ENCODE measurements at places on chromosomes 5 and 9.
A peak's percentile ranks its signal among the peaks of the same experiment; 100 is the strongest.

DNA sequence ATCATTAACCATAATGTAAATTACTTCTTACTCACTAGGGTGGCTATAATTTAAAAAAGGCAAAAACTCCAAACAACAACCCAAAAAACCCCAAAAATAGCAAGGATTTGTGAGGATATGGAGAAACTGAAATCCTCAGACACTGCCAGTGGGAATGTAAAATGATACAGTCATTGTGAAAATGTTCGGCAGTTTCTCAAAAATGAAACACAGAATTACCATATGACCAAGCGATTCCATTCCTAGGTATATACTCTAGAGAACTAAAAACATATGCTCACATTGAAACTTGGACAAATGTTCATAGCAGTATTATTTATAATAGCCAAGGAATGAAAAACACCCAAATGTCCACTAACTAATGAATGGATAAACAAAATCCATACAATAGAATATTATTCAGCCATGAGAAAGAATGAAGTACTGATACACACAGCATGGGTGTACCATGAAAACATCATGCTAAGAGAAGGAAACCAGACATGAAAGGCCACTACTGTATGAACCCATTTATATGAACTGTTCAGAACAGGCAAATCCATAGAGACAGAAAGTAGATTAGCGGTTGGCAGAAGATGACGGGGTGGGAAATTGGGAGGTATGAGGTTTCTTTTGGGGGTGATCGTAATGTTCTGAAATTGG, 119.1 kb downstream of the MAPKAP1 start:
- no peak for DNase-seq

GRCh38 chr5:131259326-131259725, 4.5 kb upstream of the CDC42SE2 start:
- DNase-seq = no peak

DNA sequence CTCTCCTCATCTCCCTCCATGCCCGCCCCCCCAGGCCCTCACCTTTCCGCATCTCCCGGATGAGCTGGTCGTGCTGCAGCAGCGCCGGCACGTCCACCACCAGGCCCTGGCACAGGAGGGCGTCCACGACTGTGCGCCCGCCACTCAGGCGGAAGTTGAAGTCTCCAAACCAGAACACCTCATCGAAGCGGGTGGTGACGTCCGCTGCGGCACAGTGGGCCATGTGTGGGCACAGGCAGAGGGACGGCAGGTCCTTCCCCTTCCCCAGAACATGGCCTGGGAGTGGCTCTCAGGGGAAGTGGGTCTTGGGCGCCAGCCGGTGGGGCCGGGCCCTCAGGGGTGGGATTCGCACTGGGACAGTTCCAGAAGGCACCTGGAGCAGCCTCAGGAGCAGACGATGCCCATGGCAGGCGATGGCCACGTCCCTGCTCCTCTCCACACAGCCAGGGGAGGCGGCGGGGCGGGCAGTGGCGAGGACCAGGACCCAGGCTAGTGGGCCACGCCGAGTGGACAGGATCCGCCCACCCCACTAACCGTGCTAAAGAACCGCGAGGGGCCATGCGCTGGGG, 7.8 kb downstream of the INPP5E start:
- DNase-seq = no peak

- DNase-seq = peak; percentile 41
Measured at GRCh38 chr9:85960688-85961093, 19.7 kb downstream of the NAA35 start.

- no peak for DNase-seq
Measured at GRCh38 chr9:131629226-131629500, 83.8 kb downstream of the PRRT1B start.

- DNase-seq = peak; percentile 51
Measured at GRCh38 chr9:734831-735511, 106.5 kb upstream of the DMRT1 start.

GRCh38 chr5:16326137-16326536, 139.5 kb downstream of the ZNF622 start:
- DNase-seq = no peak

GRCh38 chr9:86054695-86055094, 44.7 kb downstream of the GOLM1 start:
- no peak for DNase-seq

GRCh38 chr5:69364414-69364813, 4.9 kb downstream of the AK6 start:
- DNase-seq = peak; percentile 6

DNA sequence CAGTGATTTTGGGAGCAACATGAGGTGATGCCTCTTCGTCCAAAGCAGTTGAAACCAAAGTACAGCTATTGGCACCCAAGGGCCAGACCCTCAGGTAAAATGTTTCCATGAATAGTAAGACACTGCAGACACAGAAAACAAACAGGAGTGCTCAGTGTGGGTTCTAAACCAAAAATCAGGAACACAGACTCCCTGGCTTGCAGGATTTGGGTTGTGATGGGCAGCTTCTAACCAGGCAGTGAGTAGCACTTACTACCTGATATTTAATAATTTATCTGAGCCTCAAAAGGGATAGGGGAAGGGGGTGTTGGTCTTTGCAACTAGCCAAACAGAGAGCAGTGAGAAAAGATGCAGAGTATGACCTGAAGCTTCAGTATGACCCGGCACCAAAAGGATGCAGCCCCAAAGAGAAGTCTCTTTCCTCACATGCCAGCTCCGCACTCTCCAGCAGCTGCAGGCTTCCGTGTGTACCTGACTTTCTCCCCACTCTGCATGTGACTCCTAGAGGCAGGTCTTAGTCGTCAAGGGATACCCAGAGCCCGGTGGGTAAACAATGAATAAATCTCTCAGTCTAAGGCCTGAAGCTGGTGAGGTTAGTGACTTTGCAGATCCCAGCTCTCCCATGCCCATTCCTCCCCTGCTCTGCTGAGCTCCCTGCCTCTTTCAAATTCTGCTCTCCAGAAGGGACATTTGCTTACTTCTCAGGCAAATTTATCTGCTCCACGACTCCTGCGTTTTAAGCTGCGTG, 105.4 kb upstream of the SPOCK1 start:
- peak; percentile 24 for DNase-seq

GRCh38 chr9:81915801-81916505, 12.3 kb upstream of the SPATA31D4 start:
- no peak for DNase-seq

DNA sequence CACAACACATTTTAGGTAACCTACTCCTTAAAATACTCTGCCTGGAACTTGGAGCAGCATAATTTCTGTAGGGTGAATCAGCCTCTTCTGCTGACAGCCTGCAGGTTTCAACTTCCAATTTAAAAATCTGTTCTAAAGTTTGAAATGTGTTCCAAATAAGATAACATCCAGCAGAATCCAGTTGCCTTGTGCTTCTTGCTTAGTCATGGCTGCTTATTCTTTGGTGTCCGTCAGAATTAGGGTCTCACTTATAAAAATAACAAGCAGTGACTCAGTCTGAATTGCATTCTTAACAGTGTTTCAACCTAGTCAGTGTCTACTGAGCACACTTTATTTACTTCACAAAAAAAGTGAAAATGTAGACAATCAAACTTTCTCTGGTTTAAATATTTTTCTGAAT, 3.7 kb downstream of the CDH6 start:
- no peak for DNase-seq

GRCh38 chr5:169921384-169921783, 58.9 kb downstream of the INSYN2B start:
- DNase-seq = no peak

DNA sequence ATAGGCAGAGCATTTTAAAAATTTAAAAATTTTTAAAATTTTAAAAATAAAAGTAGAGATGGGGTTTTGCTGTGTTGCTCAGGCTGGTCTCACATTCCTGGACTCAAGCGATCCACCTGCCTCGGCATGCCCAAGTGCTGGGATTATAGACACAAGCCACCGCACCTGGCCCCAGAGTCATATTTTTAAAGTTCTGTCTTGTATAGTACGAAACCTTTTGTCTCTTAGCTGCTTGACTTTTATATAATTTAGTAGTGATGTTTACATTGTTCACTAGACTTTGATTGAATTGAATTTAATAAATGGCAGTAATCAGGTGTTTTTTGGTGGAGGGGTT, 31.0 kb downstream of the LRRTM2 start:
- no peak for DNase-seq

DNA sequence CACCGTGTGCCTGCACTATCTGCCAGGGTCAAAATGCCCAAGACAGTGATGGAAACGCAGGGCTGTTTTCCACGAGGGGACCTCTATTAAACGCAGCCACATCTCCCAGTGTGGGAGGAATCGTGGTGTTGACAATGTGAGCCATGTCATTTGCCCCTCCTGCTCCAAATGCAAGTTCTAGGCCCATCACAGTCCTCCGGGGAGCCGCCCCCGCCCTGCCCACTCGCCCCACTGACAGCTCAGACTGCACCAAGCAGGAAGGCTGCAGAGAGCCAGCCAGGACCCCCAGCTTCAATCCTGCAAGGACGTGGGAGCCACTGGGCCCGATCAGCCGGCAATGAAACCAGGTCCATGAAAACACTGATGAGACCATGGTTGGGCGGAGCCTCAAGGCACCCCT, 85.9 kb downstream of the VAV2 start:
- DNase-seq = no peak

DNA sequence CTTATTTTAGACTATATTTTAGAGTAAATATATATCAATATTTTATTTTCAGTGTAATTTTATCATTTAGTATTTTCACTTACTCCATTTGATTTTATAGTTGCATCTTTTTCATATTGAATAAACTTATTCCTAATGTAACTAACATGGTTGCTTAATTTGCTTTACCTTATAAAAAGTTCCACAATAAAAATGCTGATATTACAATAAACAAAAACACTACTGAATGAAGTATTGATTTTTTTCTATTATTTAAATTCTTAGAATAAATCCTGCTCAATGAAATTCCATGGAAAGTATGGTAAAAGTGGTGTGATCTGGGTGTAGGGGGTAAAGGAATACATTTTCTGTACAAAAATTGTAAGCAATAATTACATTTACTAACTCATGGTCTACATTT, 2074.9 kb upstream of the C9orf72 start:
- no peak for DNase-seq

DNA sequence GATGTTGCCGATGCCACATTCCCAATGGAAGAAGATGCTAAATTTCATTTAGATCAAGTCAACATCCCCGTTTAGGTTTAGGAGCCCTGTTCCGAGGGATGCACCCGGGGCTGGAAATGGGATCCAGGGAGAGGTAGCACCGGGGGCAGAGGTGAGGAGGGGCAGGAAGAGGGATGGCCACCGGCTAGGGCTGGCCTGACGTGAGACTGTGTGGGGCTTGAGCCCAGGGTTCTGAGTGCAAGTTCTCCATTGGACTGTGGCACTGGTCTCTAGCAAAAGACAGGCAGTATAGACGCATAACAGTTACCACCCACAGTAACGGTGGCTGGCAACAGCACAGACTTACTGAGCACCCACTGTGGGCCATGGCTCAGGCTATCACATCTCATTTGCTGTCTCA, 209.0 kb upstream of the MVB12B start:
- DNase-seq = no peak

DNA sequence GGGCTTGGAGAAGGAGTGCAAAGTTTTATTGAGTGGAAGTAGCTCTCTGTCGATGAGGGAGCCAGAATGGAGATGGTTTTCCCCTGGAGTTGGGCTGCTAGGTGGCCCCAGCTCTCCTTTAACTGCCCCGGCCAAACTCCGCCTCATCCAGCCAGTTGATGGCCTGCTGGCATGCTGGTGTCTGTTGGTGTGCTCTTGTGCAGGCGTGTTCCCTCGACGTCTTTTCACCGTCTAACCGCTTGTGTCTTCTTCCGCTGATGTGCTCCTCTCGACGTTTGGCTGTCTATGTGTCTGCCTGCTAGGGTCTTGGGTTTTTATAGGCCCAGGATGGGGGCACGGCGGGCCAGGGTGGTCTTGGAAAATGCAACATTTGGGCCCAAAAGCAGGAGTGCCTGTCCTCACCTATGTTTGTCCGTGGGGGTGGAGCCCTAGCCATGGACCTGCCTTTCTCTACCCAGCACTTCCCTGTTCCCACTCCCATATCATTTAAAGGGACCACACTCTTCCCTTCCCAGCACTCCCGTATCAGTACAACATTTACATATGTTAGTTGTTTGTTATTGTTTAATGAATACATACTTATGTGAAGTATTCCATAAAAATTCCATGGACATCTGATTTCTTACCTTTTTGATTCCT, 97.9 kb downstream of the CDC42SE2 start:
- DNase-seq = no peak

DNA sequence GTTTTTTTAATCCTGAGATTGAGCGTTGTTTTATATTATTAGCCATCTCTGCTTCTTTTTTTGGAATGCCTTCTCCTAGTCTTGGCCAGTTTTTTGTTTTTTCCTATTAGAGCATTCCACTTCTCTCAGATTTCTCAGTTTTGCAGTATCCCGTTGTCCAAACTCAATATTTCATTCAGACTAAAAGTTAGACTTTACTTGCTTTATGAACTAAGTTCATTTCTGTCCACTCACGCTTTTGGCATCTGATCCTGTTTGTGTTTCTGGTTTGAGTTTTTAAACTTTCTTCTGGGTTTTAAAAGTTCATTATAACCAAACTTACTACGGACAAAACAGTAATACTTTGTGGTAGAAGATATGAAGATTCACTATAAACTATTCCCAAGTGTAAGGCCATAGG, 288.3 kb upstream of the MPDZ start:
- peak; percentile 8 for DNase-seq

DNA sequence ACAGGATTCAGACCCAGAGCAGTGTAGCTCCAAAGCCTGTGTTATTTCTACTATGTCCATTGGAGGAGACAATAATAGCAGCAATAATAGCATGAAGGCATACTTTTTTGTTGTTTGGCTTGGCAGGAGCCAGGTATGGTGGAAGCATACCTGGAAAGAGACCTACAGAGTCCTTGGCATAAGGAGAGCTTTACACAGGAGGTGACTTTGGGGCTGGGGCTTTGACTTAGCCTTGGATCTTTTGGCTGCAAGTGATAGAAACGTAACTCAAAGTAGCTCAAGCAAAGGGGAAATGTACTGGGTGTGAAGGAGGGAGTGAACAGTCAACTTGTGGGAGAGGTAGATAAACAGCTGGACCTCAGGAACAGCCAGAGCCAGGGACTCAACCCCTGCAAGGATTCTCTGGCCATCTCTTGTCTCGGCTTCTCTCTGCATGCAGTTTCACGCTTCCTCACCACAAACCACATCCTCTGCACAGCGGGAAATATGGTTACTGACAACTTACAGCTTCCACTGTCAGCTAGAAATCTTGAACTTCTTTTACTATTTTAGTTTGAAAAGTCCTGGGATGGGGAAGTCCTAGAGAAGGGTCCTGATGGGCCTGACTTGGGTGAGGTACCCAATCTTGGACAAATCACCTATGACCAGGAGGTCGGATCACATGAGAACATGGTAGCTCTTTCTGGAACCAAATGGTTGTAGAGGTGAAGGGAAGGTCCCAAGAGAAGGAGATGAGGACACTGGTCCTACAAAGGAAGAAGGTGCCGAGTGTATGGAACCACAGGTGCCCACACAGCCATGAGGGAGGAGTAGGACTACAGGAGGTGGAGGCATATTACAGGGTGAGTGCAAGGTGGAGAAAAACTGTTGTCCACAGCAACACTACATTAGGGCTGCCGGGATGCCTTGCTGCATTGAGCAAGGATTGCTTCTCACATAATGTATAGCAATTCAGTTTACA, 47.0 kb upstream of the TGFBR1 start:
- no peak for DNase-seq

- no peak for DNase-seq
Measured at GRCh38 chr9:83656032-83656680, 33.2 kb downstream of the IDNK start.

- no peak for DNase-seq
Measured at GRCh38 chr9:121753802-121754654, 102.6 kb downstream of the DAB2IP start.
